ENCODE measurements at places on chromosomes 6 and 20.

DNA sequence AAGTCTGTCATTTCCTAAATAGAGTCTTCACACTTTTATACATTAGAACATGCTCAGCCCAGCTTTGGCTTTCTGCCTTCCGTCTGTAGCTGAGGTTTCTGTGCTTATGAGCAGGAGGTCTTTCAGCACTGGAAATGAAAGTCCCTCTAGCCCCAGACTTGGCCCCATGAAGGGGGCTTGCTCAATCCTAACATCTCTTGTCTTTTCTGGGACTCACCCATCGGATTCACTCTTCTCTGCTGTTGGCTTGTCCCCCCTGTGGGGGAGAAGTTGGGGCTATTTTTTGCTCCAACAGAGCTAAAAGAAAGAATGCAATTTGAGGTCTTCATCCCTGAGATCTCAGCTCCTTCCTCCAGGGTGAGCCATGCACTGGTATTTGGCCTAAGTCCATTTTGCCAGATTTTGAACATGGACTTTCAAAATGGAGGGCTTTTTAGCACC lies 177.7 kb downstream of the MRPL14 start:
- no peak for DNase-seq

DNA sequence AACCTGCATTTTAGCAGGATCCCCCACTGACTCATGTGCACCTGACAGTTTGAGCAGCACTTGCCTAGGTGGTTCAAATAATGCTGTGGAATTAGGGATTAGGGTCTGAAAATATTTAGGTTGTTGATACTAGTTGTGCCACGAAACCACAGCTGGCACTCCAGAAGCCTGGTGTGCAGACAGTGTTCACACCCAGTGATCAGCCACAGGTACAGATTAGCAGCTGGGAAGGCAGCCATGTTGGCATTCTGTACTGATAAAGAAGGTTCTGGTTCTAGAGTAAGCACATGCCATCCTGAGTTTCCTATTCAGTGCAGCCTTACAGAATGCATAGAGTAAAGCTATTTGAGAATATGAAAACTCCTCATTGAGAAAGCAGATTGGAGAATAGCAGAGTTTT lies 30.1 kb downstream of the TMEM74B start:
- no peak for DNase-seq

- no peak for DNase-seq
Observed at GRCh38 chr20:992801-993535, 9.1 kb downstream of the RSPO4 start.

DNA sequence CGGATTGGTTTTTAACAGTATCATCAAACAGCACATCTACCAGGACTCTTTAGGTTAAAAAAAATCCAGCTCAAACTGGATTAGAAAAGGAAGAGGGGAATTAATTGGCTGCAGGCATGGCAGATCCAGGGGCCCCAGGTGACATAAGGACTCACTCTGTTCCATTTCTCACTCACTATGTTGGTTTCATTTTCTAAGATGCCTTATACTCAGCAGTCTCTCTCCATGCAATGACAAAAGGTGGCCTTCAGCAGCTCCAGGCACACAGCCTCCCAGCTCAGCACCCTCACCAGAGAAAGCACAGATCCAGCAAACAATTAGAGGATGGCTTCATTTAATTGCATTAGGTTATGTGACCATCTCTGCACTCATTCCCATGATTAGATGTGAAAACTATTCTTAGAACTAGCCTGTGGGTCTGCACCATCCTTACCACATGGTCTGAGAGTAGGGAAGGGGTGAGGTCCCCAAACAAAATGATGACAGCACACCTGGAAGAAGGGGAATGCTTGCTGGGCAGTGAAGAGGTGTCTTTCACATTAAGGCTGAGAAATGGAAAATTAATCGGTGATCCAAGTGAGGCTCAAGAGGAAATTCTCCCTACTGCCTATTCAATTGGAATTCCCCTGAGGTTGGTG lies 243.1 kb downstream of the CDH26 start:
- no peak for DNase-seq

DNA sequence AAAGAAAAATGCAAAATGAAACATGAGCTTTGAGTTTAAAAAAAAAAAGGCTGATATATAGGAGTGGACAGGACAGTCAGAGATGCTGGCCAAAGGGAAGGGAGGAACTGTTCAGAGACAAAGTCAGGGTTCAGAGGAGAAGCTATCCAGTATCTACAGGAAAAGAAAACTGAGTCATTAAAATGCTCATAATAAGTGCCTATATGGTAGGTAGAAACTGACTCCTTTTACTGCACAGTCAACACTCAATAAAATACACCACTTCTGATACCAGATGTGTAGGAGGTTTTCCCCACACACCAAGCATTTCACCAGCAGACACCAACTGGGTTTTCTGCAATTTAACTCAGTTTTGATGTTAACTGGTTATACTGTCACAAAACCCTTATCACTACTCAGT lies 32.9 kb downstream of the FRK start:
- DNase-seq, result no peak
